Fibroblast of the aortic adventitia (primary cell): ENCODE measurements at places on chromosomes 3 and 15. TPM values are rescaled to one million over a fixed set of nuclear protein-coding genes. Genes with fewer than 3 reads are reported as not detected.

Gene SLC2A2
- not detected in 2 replicates for total RNA-seq

Gene GJD2
- not detected in 2 replicates for total RNA-seq

Gene PRSS50
- total RNA-seq, result not detected in 2 replicates

Gene AADAC
- total RNA-seq, result 23.3 and 138 TPM in 2 replicates

Gene GPR176
- total RNA-seq, result 49.7 and 160 TPM in 2 replicates

Gene VIPR1
- 5.6 TPM in 1 of 2 replicates, not detected in the other for total RNA-seq

Gene ST3GAL6
- 2.3 and 3.5 TPM in 2 replicates for total RNA-seq

Gene GOLGA6L4
- total RNA-seq, result 0.08 and 1.2 TPM in 2 replicates

DNA sequence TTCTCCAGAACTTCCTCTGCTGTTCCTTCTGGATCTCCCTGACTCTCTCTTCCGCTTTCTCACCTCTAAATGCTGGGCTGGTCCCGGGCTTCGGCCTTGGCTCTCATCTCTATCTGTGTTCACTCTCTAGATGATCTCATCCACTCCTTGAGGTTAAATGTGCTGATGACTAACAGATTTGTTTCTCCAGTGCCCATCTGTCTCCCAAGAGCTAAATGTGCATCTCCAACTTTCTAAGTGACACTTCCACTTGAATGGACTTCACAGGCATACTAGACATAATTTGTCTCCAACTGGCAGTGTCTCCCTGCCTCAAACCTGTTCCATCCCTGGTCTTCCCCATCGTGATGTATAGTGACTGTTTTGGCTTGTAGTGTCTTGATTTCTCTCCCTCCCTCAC lies 95.3 kb downstream of the ITPR1 start:
- DNase-seq, result peak; percentile 16

- no peak for DNase-seq
Observed at GRCh38 chr3:127789051-127789450, 33.3 kb downstream of the MGLL start.

- no peak for DNase-seq
Observed at GRCh38 chr15:83474578-83474977, 27.4 kb downstream of the SH3GL3 start.

- no peak for DNase-seq
Observed at GRCh38 chr15:85311647-85312046, 68.8 kb upstream of the AKAP13 start.

- peak; percentile 88 for DNase-seq
Observed at GRCh38 chr3:142028243-142028777, 121.0 kb downstream of the TFDP2 start.

DNA sequence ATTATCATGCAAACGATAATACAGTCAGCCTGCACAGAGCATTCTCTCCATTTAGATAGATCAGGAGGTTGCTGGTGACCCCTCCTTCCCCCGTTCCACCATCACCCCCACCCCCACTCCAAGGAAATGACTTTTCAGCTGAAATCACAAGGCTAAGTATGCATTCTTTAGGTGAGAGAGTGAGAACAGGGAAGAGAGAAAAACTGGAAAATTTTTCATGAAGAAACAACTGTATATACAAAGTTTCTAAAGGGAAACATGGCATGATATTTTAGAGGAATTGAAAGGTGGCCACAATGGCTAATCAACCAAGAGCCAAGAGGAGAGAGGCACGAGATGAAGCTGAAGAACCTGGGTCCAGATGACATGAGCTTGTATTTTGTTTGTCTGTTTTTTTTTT lies 22.2 kb downstream of the BCL2A1 start:
- DNase-seq, result no peak

DNA sequence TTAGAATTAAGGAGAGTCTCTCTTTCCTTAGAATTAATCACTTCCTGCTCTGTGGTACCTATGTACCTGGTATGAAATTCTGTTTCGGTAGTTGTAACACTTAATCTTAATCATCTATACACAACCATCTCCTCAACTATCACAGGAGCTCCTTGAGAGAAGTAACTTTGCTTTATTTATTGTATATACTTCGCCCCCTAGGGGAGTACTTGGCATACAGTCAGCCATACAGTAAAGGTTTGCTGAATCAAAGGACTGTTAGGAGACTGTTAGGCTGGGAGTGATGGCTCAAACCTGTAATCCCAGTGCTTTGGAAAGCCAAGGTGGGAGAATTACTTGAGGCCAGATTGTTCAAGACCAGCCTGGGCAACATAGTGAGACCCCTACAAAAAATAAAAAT lies 44.7 kb downstream of the RORA start:
- DNase-seq, result no peak

GRCh38 chr15:64755427-64755940 lies 19.9 kb downstream of the RBPMS2 start:
- DNase-seq, result no peak

DNA sequence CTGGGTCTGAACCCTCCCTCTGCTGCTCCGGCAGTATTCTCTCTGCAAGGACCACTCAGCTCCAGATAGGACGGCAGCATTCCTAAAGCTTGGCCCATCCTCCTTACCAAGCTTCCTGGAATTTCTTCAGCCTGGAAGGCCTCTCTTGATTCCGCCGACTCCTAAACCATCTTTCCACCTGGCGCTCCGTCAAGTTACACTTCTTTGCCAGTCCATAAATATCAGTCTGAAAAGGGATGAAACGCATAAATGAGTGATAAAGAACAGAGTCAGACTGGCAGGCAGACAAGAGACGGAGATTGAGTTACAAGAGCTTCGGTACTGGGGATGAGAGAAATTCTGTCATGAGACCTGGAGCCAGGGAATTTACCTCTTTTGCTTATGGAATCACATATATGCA lies 44.3 kb downstream of the CERS3 start:
- no peak for DNase-seq

GRCh38 chr3:150761831-150762661 lies 923 bp downstream of the SIAH2 start:
- peak; percentile 64 for DNase-seq

DNA sequence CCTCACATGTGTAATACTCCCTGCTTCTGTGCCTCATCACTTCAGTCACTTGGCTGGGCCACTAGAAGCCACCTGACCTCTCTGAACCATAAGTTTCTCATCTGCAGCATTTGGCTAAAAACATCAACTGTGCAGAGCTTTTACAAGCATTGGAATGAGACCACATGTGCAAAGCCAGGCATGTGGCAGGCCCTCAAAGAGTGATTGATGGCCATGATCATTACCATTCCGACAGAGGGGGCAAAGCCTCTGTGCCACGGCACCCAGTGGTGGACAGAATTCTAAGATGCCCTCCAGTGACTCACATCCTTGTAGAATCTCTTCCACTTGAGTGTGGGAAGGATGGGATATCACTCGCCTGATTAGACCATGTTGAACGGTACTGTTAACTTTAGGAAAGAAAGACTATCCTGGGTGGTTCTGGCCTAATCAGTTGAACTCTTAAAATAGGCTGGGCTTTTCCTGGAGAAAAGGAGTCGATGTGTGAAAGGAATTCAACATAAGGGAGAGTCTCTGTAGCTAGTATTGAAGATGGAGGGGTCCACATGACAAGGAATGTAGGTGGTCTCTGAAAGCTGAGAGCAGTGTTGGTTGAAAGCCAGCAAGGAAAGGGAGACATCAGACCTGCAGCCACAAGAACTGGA lies 13.5 kb downstream of the CDCP1 start:
- DNase-seq, result no peak

DNA sequence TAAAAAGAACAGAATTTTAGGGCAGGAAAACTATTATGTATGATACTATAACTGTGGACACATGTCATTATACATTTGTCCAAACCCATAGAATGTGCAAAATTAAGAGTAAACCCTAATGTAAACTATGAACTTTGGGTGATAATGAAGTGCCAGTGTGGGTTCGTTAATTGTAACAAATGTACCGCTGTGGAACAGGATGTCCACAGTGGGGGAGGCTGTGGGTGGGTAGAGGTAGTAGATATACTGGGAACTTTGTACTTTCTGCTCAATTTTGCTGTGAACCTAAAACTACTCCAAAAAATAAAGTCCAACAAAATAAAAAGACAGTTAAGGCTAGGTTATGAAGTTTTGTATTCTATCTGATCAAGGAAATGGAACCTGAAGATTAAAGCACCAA lies 24.8 kb downstream of the CD96 start:
- no peak for DNase-seq

GRCh38 chr3:75171630-75172230 lies 492.4 kb upstream of the FRG2C start:
- peak; percentile 31 for DNase-seq

DNA sequence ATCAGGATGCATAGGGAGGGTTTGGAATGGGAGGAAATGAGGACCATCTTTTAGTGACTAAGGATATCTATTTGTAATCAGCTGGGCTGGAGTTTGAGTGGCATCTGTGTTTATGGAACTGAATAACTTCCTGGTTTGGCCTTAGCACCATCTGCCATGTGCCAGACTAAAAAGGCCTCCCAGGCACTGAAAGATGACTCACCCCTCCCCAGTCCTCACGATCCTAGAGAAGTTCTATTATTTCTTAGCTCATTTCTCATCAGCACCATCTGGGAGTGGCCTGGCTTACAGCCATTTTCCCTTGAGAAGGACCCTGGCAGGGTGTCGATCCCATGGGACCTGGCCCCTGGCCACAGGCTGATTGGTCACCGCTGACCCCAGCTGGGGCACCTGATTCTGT lies 23.9 kb upstream of the CTXND1 start:
- peak; percentile 34 for DNase-seq
